ENCODE measurements at places on chromosomes 2 and 18.

- no peak for DNase-seq
Measured at GRCh38 chr18:75757951-75758350, 330.4 kb upstream of the SMIM21 start.

- DNase-seq: no peak
Measured at GRCh38 chr2:124480958-124481357, 455.9 kb downstream of the CNTNAP5 start.

- no peak for DNase-seq
Measured at GRCh38 chr2:1147873-1148612, 197.4 kb downstream of the SNTG2 start.

DNA sequence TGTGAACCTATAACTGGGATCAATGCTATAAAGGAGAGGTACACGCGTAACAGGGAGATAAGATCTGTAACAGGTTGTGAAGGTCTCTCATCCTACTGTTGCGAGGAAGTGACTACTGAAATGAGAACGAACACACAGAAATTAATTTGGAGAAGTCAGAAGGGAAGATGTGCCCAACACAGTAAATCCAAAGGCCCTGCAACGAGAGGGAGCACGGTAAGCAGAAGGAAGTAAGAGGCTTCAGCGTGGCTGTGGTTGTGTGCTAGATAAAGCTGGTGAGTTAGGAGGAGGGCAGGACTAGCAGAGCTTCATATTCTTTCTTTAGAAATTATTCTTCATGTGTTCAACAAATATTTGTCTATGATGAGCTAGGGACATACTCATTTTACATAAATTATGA, 2.5 kb upstream of the ATG16L1 start:
- no peak for DNase-seq

DNA sequence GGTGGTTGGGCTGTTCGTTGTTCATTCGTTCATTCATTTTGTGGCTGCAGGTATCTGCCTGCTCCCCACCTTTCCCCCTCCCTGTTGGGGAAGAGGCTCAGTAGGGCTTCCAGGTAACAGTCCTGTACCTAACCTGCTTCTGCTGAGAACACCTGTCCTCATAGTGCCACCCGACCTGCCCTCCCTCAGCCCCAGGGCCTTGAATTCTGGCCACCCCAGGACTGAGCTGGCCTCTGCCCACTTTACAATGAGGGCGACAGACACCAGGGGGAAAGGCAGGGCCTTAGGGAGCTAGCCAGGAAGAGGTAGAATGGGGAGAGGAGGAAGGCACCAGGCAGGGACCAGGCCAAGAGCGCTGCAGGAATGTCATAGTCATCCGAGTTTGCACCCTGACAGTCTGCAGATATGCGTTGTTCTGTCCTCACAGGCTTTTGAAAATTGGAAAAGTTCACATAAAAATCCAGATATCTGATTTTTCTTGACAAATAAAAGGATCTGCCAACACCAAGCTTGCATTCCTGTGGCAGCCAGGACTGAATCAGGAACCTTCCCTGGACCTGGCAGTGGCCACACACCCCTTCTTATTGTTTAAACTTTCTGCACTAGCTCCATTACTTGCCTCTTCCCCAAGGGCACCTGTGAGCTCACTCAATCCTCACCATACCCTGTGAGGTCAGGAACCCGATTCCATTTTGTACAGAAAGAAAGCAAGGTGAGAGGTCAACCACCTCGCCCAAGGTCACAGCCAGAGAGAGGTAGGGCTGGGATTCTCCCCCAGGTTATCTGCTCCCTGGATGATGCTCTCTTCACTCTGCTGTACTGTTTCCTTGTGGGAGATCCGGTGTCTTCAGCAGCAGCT, 35.3 kb upstream of the MRPL33 start:
- DNase-seq: no peak

DNA sequence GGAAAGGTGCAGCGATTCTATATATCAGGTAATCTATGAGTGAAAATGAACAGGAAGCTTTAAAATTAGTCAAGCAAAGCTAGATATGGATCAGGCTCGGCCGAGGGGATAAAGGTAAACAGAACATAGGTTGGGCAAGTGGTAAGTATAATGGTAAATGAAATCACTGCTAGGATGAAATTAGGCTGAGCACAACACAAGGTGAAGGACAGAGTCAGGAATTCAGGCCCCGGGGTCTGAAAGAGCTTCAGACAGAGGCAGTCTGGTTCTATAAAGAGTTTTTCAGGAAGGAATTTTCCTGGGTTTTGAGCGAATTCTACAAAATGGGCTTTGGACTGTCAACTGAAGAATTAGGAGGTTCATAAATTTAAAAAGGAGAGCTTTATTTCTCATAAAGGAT, 513.2 kb upstream of the CDH2 start:
- DNase-seq: no peak

DNA sequence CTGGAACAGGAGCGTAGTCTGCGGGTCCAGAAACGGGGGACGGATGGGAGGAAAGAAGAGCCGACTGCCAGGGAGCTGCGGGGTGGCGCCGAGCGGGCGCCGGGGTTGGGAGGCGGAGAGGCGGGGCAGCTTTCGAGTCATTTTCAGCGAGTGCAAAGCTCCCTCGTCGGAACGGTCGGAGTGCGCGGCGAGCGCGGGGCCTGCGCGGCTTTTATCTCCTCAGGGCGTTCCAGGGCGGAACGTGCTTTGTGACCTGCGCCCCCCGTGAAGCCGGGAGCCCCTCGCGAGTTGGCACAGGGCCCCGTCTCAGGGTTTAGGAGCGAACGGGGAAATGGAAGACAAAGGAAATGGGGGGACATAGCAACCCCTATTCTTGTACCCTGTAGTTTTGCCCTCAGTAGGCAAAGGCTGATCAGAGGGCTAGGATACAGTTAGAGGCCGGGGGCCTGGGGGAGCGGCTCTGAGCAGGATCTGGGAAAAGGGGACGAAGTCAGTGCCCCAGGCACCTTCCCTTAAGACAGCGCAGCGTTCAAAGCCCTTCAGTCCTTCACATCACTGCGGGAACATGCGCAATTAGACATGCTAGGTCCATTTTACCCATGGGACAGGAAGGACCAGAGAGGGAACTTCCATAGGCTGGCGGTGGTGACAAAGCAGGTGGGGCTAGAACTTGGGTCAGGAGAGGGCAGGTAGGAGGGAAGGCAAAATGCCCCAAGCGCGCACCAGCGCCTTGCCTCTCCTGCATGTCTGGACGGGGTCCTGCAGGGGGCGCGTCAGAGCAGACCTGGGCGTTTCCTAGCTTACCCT, 60.1 kb upstream of the IL1RL1 start:
- DNase-seq: peak; percentile 40

- no peak for DNase-seq
Measured at GRCh38 chr2:169221745-169222369, 140.5 kb downstream of the LRP2 start.

DNA sequence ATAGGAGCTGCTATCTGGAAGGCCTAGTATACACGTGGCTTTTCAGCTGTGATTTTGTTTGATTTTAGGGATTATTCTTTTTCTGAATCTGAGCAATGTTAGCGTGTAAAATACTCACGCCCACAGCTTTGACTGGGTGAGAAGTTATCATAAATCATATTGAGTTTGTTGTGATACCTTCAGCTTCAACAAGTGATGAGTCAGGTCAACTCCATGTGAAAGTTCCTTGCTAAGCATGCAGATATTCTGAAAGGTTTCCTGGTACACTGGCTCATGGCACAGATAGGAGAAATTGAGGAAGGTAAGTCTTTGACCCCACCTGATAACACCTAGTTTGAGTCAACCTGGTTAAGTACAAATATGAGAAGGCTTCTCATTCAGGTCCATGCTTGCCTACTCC, at the start of gene GKN1:
Gene GKN1, plus strand, starts transcription at position 386 of the 400 bp plus-strand sequence. CDS start 42 bp downstream, outside the sequence.
- no peak for DNase-seq

- DNase-seq: no peak
Measured at GRCh38 chr2:172953970-172954852, 121.4 kb upstream of the MAP3K20 start.

- no peak for DNase-seq
Measured at GRCh38 chr2:33321236-33321771, 155.1 kb upstream of the RASGRP3 start.
